ENCODE measurements at places on chromosomes 2 and 18.

GRCh38 chr2:233395687-233396086 lies 41.4 kb downstream of the DGKD start:
- DNase-seq = no peak

DNA sequence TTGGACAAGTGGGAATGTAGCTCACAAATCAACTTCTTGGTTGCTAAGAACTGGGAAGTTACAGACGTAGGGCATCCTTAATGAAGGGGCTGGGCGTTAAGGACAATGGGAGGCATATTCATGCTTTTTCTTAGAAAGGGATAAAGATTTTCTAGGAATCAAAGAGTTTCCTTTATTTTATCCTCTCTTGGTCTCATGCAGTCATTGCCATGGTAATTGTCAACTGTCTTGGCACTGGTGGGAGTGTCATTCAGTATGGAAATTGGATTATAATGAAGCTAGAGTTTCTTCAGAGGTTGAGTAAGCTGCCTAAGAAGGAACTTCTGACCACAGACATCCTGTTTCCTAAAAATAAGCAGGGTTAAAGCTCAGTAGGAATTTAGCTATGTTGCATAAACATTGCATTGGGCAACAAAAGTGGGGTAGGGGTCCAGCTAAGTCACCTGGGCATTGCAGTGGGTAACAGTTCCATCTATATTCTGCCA lies 114.0 kb downstream of the LYPD6B start:
- DNase-seq = no peak

GRCh38 chr2:42519624-42520023 lies 25.8 kb upstream of the KCNG3 start:
- no peak for DNase-seq

GRCh38 chr2:179349670-179350303 lies 85.2 kb upstream of the SESTD1 start:
- no peak for DNase-seq

GRCh38 chr2:235377176-235377575 lies 116.7 kb upstream of the AGAP1 start:
- no peak for DNase-seq

DNA sequence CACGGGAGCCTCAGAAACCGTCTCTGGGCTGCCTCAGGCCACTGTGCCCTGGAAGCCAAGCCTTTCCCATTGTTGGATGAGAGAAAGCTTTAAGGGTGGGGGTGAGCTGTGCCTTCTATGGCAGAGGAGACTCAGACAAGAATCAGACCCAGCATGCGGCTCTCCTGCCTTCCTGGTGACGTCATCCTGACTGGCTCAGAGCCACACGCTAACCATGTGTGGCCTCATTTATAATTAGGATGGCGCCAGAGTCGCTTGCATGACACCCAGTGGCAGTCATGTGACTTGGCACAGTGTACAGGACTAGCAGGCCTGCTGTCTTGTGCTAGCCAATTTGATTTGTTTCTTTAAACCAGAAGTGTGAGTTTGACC lies 99.1 kb downstream of the SH3BP4 start:
- no peak for DNase-seq

- no peak for DNase-seq
Observed at GRCh38 chr2:8598295-8599165, 83.3 kb upstream of the ID2 start.

DNA sequence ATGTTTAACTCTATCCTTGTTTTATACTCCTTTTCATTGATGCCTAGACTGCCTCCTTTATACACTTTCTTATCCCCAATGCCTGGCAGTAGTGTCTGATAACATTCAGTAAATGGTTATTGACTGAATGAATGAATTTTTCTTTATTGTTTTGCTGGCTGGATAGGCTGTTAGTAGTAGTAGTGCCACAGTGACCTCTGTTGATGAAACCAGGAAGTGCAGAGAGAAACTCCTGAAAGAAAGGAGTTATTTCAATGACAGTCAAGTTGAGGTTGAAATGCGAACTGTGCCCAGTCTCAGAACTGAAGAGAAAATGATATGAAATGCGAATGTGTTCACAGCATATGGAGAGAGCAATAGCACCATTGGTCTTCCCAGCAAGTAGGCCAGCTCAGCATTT lies 26.8 kb upstream of the SLC9A2 start:
- DNase-seq = no peak

DNA sequence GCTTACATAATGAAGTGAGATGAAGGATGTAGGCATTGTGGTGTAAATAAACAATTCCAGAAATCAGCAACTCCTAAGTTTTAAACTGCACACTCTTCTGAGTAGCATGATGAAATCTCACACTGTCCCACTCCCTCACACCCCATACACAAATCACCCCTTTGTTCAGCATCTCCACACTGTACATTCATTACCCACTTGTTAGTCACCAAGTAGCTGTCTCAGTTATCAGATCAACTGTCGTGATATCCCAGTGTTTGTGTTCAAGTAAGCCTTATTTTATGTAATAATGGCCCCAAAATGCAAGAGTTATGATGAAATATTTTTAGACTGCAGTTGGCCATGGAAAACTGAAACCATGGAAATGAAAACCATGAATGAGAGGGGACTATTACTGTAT lies 135.7 kb downstream of the GRB14 start:
- DNase-seq = no peak

- no peak for DNase-seq
Observed at GRCh38 chr2:10342245-10342951, 39.7 kb downstream of the HPCAL1 start.

- no peak for DNase-seq
Observed at GRCh38 chr2:74066491-74067203, 81.1 kb downstream of the BOLA3 start.

DNA sequence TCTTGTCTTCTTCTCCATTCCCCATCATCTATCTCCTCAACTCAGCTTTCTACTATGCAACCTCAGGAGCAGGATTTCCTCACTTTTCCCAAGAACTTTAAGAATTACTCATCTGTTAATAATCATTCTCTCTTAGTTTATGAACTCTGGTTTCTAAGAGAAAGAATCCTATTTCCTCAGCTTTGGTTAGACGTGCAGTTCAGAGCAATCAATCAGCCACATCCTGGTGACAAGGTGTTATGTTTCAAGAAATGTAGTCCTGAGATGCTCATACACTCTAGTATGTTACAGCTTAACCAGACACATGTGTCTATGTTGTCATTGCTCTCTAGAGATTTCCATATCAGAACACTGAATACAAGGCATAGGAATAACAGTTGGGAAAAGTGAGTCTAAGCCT lies 277.9 kb downstream of the MBD2 start:
- no peak for DNase-seq

DNA sequence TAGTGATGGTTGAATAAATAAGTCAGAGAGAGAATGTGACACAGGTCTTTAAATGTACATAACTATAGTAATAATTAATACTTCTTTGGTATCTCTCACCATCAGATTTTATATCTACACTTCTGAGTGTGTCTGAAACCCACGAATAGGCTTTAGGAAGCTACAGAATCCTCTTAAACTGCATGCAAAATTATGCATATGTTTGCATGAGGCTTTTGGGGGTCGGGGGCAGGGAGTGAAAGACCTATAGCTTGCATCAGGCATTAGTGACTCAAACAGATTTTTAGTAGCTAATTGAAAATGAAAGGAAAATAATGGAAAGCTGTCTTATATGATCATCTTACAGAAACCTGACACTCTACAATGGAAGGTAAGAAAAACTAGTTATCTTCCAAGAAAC lies 14.9 kb downstream of the LRPPRC start:
- DNase-seq = no peak

DNA sequence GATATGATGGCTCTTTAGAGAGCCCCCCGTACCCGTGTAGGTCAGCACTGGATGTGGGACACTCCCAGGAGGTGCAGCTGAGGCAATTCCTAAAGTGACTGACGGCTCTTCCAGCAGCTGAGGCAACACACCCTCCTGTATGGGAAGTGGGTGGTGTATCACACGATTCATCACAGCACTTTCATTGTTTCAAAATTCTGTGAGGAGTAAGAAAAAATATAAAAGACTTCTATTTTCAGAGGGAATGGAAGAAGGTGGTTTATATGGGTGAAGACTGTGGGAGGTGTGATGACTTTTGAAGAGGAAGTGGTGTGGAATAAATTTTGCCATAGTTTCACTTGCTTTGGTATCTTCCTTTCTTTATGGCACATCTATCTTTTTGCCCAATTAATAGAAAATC lies 22.3 kb downstream of the QPCT start:
- DNase-seq = no peak

GRCh38 chr2:2941205-2941604 lies 436.4 kb downstream of the EIPR1 start:
- DNase-seq = no peak

- DNase-seq = peak; percentile 29
Observed at GRCh38 chr2:15560140-15560987, 770 bp downstream of the NBAS start.

GRCh38 chr2:15750433-15750814 lies 158.8 kb downstream of the DDX1 start:
- DNase-seq = no peak

- peak; percentile 71 for DNase-seq
Observed at GRCh38 chr2:224584785-224585210, 365 bp downstream of the CUL3 start.

GRCh38 chr2:20172273-20173055 lies 52.5 kb downstream of the SDC1 start:
- no peak for DNase-seq

DNA sequence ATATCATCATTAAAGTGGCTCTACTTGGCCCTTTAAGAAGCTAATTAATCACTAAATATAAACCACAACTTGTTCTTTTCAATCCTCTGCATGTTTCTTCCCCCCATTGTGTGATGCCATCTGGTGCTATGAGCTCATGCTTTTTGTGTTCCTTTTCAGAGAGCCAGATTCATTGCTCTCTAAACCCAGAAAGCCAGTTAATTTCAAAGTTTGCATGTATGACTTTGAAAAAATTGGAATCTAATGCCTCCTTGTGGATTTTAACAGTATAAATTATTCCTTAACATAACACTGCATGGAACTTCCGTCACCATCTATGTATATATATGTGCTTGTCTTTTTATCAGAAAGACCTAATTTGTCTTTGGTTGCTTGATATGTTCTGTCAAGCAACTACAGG lies 31.1 kb downstream of the TMEM178A start:
- no peak for DNase-seq

GRCh38 chr2:21993002-21993401 lies 869.2 kb downstream of the TDRD15 start:
- DNase-seq = no peak

DNA sequence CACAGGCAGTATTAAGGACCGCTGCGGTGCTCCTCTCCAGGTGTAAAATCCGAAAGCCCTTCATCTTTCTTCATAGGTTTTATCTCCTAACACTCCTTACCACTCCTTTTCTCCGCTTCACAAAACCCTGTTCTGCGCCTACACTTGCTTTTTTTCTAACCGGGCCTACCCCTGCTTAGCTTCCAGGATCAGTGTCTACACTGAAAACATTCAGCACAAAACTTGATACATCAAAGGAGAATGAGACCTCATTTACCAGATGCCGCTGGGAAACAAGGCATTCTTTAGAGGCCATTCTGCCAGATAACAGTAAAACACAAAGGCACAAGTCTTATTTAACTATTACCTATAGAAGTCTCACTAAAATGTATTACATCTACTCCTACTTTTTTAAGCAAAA lies 13.1 kb downstream of the CHST10 start:
- DNase-seq = no peak

- DNase-seq = no peak
Observed at GRCh38 chr2:69088466-69088865, 75.5 kb downstream of the ANTXR1 start.

GRCh38 chr18:407626-408224 lies 92.8 kb downstream of the COLEC12 start:
- DNase-seq = no peak

- DNase-seq = no peak
Observed at GRCh38 chr2:106561356-106561755, 74.2 kb downstream of the CD8B2 start.

- no peak for DNase-seq
Observed at GRCh38 chr2:86592547-86593230, 29.4 kb upstream of the CHMP3 start.

DNA sequence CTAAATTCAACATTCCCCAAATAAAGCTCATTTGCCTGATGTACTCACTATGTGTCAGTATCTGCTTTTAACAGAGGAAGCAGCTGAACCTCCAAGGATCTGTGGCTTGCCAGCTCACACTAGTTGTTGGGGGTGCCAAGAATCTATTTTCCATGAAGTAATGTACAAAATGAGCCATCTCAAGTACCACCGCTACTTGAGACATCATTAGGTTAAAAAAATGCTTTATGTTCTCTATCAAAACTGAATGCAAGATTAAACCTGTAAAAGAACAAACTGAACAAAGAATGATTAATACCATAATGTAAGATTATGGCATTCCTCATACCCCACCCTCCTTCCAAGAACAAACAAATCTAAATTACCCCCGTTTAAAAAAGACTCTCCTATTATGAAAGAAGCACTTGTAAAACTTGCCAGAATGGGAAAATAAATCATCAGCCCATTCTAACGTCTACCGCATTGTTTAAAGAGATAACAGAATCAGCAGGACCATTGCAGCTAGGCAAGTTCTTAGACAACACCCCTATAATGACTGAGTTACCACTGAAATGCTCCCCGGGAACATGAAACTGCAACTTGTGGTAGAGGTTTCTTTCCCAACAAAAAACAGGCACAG lies 471.6 kb downstream of the DLGAP1 start:
- no peak for DNase-seq

GRCh38 chr2:54864096-54864495 lies 140.6 kb downstream of the EML6 start:
- no peak for DNase-seq

DNA sequence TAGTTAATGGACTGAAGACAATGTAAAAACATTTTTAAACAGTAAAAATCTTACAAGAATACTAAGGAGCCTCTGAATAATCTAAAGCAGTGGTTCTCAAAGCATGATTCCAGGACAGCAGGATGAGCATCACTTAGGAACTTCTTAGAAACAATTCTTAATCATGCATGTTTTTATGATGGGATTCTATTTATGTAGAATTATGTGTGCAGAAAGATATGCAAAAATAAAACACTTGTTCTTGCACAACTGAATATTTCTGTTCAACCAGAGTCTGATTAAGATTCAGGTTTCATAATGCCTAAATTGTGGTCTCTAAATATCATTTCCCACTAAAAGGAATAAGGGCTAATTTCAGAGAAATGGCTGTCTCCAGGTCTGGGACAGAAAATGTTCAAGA lies 69.2 kb upstream of the MTIF2 start:
- DNase-seq = no peak

- no peak for DNase-seq
Observed at GRCh38 chr2:96409820-96410164, 74.2 kb downstream of the NCAPH start.

DNA sequence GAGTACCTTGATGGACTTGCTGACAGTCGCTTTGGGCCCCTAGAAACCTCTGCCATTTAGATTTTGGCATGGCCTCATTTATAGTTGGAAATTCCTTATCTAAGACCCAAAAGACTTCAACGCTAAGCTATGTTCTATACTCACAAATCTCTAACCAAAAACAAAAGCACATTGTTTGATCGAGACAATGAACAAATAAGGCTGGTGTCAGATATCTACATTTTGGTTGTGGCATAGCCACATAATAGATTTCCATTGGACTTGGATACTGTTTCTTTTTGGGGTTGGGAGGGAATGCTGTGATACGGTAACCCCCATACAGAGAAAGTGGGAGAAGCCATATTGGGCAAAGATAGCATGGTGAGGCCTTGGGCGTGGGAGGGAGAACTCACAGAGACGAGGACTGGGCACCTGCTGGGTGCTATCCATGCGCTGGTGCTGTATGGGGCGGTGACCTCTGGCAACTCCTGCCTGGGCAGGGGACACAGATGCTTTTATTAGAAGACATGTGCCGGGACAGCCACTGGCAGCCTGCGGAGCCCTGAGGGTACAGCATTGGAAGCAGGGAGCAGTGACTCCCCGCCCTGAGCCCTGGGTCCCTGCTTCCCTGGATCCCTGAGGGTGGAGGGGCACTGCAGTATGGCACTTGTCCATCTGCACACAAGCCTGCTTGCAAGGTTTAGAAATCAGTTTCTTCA lies 97.1 kb downstream of the ASAP2 start:
- DNase-seq = no peak
